Sigmoid colon (tissue), 7 donors: ENCODE measurements at places on chromosomes 11 and 22. TPM values are rescaled to one million over a fixed set of nuclear protein-coding genes. Genes with fewer than 3 reads are reported as not detected.

CHORDC1 gene
- total RNA-seq, result 75.6 TPM

TP53AIP1 gene
- not detected for total RNA-seq

KIF18A gene
- under 0.01 TPM for total RNA-seq

FXYD6 gene
- total RNA-seq, result 243 TPM

OR52E1 gene
- not detected for total RNA-seq

OR8G5 gene
- not detected for total RNA-seq

PKNOX2 gene
- 2.0 TPM for total RNA-seq

SERPING1 gene
- total RNA-seq, result 340 TPM

SCGB1D2 gene
- total RNA-seq, result not detected

SLCO2B1 gene
- 31.7 TPM for total RNA-seq

GAL gene
- total RNA-seq, result 4.1 TPM

DTX4 gene
- 3.6 TPM for total RNA-seq

TMEM45B gene
- total RNA-seq, result 0.95 TPM

SCGB2A2 gene
- total RNA-seq, result not detected

BTBD18 gene
- total RNA-seq, result not detected

MYO7A gene
- total RNA-seq, result 11.4 TPM

BIRC3 gene
- total RNA-seq, result 9.1 TPM

ACTN3 gene
- total RNA-seq, result not detected

UFD1 gene
- 31.7 TPM for total RNA-seq

CHKB gene
- 22.0 TPM for total RNA-seq

KDM4D gene
- total RNA-seq, result 0.55 TPM

PPFIBP2 gene
- 11.6 TPM for total RNA-seq

OR8B3 gene
- not detected for total RNA-seq

F2 gene
- not detected for total RNA-seq

TIRAP gene
- total RNA-seq, result 11.5 TPM

TUBGCP6 gene
- 67.0 TPM for total RNA-seq

CSNK1E gene
- total RNA-seq, result 63.7 TPM
